ENCODE measurements at places on chromosomes 2 and 18.

GRCh38 chr2:98793897-98794830 lies 63.2 kb upstream of the MGAT4A start:
- no peak for DNase-seq

- peak; percentile 24 for DNase-seq
Observed at GRCh38 chr2:187499941-187500532, 52.0 kb upstream of the CALCRL start.

DNA sequence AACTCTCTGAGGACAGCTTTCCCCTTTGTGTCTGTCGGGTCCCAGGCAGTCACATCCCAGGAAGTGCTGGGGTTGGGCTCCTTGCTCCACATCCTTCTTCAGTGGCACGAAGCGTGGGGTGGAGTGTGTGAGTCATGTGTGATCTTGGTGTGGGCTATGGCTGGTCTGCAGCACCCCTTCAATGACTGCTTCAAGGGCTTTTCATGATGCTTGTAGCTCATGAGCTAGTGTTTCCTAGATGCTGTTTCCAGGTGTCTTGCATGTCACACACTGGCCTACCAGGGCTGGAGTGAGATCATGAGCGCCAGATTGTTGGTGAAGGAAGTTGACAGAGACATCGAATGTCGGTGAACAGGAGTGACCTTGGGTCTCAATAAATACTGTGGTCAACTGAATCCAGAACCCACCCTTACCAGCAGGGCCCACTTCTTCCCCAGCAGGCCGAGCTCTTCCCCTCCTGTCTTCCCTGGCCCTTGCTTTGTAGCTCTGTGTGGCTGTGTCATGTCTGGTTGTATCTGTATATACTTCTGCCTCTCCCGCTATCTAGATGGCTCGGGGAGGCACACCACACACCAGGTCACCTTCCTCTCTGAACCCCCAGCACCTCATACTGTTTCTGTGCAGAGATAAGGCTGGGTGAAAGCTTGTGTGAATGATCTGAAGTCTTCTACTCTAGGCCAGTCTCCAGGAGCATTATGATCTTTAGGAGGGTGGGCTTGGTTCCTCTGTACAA lies 3.8 kb downstream of the C2orf92 start:
- no peak for DNase-seq

DNA sequence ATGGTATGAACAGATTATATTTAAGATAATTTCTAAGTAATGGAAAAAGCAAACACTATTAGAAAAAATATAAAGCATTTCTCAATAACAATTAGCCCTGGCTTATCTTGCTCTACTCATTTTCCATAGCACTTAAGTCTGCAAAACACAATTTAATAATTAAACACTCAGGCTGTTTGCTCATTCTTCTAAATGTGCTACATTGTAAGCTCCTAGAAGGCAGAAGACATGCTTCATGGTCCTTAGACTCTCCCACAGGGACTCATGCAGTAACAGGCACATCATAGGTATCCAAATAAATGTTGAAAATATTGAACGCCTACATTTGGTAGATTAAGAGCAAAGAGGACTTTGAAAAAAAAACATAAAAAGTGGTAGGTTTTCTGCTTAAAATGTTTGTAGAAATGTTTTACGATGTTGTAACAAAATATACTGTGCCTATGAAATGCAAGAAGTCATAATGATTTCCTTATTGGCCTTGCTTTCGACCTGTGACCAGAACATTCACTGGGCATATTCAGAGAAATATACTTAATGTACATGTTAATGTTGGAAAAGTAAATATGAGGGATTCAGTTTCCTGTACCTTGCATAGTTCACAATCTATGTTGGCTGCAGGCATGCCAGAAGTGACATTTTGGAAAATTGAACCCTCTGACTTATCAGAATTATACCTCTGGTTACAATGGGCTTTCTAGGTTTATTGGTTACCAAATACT lies 27.2 kb downstream of the G6PC2 start:
- no peak for DNase-seq

- DNase-seq, result no peak
Observed at GRCh38 chr18:46448347-46448746, 208.7 kb downstream of the LOXHD1 start.

DNA sequence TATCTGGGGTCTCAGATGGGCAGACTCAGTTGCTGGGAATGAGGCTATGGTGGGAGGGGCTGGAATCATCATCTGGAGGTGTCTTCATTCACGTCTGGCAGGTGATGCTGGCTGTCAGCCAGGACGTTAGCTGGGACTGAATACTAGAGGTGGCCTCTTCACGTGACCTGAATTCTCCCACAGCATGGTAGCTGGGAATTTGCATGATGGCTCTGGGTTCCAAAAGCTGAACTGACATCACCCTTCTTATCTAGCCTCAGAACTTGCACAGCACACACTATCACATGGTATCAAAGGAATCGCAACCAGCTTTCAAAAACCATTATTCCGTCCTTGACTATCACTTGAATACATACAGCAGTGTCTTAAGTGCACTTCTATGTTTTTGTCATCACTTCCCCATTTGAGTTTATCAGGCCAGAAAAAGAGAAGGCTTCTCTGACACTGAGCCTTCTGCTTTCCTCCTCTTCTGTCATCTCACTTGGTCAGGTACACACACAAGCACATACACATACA lies 53.0 kb upstream of the LRP2 start:
- DNase-seq, result no peak

GRCh38 chr2:16513626-16514025 lies 152.0 kb downstream of the CYRIA start:
- DNase-seq, result no peak

DNA sequence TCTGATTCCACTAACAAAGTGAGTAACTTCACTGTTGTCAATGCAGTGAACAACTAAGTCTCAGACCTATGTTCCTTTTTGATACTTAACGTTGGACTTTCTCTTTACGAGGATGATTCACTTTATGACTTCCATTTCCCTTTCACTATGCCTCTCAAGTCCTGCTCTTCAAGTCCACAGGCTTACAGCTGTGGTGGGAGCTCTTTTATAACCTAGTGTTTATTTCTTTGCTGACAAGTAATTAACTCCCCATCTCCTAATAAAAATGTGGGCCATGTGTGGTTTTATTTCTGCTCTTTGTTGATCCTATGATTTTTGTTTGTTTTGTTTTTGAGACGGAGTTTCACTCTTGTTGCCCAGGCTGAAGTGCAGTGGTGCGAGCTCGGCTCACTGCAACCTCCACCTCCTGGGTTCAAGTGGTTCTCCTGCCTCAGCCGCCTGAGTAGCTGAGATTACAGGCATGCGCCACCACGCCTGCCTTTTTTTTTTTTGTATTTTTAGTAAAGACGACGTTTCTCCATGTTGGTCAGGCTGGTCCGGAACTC lies 142.1 kb downstream of the USP34 start:
- peak; percentile 11 for DNase-seq

DNA sequence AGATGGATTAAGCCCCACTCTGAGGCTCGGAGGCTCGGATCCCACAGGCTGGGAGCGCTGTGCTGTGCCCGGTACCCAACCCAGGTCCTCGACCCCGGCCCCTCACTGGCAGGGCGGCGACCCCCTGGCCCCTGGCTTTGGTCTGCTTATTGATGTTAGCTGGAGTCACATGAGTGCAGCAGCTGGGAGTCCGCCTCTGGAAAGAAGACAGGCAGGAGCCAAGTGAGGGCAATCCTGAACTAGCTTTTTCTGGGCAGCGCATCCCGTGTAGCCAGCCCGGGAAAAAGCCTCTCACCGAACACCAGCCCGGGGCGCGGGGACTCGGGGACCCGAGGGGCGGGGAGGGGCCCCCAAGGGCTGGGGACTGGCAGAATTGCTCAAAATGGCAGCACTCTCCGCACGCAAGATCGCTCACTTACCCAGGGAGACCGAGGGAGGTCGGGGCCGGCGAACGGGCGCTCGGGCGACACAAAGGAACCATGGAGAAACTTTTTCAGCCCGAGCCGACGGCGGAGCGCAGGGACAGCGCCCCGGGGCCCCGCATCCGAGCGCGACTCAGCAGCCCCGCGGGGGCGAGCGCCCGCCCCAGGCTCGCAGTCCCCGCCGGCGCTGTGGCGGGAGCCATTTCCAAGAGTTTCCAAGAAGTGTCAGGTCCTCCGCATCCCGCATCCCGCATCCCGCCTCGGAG lies 567 bp downstream of the TMEM200C start:
- no peak for DNase-seq
